Immature natural killer cell (primary cell): ENCODE measurements at places on chromosomes 3 and 15.

DNA sequence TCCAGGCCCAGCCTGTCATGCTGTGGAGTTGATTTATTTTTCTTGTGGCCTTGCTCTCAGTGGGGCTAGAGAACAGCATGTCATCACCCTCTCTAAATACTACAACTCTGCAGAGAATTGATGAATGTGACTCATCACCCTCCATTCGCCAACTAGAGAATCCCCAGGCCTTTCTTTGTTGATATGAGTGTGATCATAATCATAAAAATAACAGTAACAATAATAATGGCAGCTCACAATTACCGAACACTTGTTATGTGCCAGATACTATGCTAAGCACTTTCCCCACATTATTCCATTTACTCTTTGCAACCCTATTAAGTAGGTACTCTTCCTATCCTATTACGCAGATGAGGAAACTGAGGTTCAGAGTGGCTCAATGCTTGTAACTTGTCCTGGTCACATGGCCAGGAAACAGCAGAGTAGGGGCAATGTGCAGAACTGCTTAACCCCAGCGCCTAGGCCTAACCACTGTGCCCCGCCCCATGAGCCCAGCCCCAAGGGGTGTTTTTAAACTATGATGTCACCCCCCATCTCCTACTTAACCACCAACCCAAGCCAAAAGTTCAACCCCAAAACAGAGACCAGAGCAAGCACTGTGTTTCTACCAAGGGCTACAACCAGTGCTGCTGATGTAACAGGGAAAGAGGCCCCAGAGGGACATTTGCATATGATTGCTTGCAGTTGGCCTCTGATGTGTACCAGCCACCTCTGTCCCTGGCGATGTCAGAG is 104.5 kb downstream of the ADCY5 start:
- H3K4me1 ChIP-seq: no peaks in the 10 kb centered on the region
- H3K27me3 ChIP-seq: peaks cover 3% of the 10 kb centered on the region
- no peak overlapping the region for H3K27ac ChIP-seq
- no peak overlapping the region for H3K4me3 ChIP-seq

- no peak for DNase-seq
- peaks cover 19% of the 10 kb centered on the region for H3K4me1 ChIP-seq
- no peak overlapping the region for H3K27ac ChIP-seq
These were observed 250.1 kb downstream of the ZBTB20 start for GRCh38 chr3:114896978-114897377.

DNA sequence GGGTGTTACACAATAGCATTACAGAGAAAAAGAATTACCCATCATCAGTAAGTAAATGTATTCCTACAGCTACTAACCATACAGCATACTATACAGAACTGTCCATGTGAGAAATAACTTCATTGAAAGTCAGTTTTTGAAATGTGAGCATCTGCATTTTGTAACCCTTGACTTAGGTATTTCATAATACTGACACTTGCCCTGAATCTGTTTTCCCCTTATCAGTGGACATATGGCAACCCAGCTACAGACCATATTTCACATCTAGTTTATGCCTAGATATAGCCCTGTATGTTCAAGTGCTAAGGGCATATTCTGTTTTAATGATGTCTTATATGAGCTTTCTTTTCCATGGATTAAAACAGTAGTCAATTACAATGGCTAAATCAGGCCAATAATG is 297.6 kb downstream of the TBC1D5 start:
- DNase-seq: no peak
- H3K27me3 ChIP-seq: no peaks in the 10 kb centered on the region

DNA sequence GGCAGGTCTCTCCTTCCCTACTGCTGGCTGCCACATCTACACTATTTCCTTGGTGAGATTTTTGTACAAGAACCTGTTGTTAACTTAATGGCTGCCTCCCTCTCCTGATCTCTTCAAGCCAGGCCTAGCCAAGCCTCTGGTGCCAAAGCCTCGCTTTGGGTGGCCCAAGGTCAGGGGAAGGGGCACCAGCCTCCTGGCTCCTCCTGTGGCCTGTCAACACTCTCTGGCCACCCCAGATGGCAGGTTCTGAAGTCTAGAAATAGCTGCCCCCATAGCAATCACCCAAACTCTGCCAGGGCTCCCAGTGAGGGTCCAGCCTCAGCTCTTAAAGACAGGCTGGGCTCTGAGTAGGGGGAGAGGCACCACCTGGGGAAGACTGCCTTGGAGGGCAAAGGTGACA is 5.0 kb downstream of the IFRD2 start:
- no peak for DNase-seq
- peaks cover 3% of the 10 kb centered on the region for H3K27me3 ChIP-seq
- peak overlapping the region; percentile 40 for H3K27ac ChIP-seq
- no peaks in the 10 kb centered on the region for H3K36me3 ChIP-seq

DNA sequence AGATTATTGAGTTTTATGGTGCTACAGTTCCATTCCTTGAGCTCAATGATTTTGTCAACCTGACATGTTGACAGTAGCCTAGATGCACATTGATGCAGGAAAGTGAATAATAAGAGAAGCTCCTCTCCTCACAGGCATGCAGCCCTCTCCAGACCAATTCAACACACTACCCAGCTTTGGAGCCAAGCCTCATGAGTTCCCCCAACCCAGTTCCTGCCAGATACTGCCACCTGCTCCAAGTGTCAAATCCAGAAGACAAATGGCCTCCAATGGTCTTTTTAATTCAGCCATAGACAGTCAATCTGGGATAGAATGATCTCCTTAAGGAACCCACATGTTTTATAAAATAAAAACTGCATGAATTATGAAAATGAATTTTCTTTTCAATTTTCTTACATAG is 83.7 kb upstream of the ARHGEF3 start:
- no peaks in the 10 kb centered on the region for H3K36me3 ChIP-seq
- peaks cover 46% of the 10 kb centered on the region for H3K4me1 ChIP-seq
- no peak overlapping the region for H3K4me3 ChIP-seq
- H3K27me3 ChIP-seq: no peaks in the 10 kb centered on the region
- no peak for DNase-seq
- peak overlapping the region; percentile 38 for H3K27ac ChIP-seq

- H3K4me1 ChIP-seq: no peaks in the 10 kb centered on the region
- H3K27me3 ChIP-seq: peaks cover 2% of the 10 kb centered on the region
- DNase-seq: no peak
- H3K36me3 ChIP-seq: no peaks in the 10 kb centered on the region
- no peak overlapping the region for H3K4me3 ChIP-seq
These were observed 67.8 kb upstream of the PPP2R3A start for GRCh38 chr3:135897715-135898114.

GRCh38 chr15:29924750-29925149 is 102.5 kb upstream of the TJP1 start:
- H3K4me1 ChIP-seq: no peaks in the 10 kb centered on the region
- DNase-seq: no peak
- H3K36me3 ChIP-seq: no peaks in the 10 kb centered on the region
- H3K27ac ChIP-seq: no peak overlapping the region
- no peak overlapping the region for H3K4me3 ChIP-seq

DNA sequence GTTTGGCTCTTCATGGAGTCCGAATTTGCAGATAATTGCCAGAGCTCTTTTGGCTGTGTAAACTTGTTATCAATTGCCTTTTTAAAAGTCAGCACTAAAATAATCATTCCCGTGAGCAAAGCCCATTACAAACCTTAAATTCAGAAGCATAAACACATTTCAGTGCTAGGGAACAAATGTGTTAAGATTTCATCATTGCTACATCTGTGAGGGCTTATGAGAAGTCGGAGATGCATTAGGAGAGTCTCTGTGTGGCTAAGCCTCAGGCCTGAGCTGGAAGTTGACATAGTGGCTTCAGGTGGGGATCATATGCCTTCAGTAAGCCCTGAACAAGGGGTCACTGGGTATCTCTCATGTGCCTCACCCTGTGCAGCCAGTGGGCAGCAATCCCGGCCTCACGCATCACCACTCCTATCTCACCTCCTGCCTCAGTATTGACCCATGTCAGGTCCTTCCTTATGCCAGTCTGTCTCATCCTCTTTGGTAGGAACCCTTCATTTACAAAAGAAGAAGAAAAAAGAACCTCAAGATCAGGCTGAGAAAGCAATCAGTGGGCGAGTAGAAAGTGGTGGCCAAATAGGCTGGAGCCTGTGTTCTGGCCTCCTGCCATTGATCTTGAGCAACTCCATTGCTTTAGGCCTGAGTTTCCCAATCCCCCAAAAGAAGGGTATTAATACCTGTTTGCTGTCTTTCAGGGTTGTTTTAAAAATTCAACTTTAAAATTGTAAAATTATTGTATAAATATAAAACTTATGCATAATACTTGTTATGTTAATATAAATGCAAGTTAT is 233.5 kb downstream of the IL20RB start:
- peaks cover 6% of the 10 kb centered on the region for H3K27me3 ChIP-seq
- H3K4me1 ChIP-seq: no peaks in the 10 kb centered on the region
- no peak overlapping the region for H3K27ac ChIP-seq
- DNase-seq: no peak
- no peaks in the 10 kb centered on the region for H3K36me3 ChIP-seq

GRCh38 chr3:128175768-128176167 is 22.5 kb downstream of the EEFSEC start:
- peaks cover 21% of the 10 kb centered on the region for H3K4me1 ChIP-seq
- no peak for DNase-seq
- H3K36me3 ChIP-seq: no peaks in the 10 kb centered on the region
- H3K4me3 ChIP-seq: no peak overlapping the region

GRCh38 chr15:45794712-45795439 is 160.0 kb downstream of the SQOR start:
- H3K36me3 ChIP-seq: no peaks in the 10 kb centered on the region
- peaks cover 3% of the 10 kb centered on the region for H3K27me3 ChIP-seq
- H3K27ac ChIP-seq: no peak overlapping the region
- H3K4me1 ChIP-seq: no peaks in the 10 kb centered on the region
- DNase-seq: no peak
